Psoas muscle (tissue), 8 donors: ENCODE measurements at places on chromosomes 2 and 18.

DNA sequence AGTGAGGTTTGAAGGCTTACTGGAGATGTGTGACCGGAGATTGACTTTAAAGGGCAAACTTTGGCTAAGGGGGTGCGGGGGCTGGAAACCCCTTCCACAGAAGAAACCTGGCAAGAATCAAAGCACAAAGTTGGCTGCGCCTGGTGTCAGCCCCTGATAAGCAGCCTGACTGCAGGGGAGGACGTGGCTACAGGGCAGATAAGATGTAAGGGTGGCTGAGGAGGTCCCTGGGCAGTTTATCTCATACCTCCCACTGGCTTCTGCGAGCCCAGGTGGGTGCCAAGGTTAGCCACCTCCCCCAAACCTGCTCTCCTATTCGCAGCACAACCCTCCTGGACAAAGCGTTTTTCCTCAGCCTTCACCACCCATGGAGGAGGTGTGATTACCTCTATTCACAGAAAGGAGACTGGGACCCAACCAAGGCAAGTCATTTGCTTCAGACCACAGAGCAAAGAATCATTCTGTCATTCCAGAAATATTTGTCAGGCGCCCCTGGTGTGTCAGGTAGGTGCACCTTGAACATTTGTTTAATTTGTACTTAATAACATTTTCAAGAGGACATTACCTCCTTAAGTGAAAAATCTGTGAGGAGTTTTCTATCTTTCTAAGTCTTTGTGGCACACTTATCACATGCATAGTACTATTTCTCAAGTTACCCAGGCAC is 73.1 kb upstream of the IL1R1 start:
- DNase-seq, result no peak

DNA sequence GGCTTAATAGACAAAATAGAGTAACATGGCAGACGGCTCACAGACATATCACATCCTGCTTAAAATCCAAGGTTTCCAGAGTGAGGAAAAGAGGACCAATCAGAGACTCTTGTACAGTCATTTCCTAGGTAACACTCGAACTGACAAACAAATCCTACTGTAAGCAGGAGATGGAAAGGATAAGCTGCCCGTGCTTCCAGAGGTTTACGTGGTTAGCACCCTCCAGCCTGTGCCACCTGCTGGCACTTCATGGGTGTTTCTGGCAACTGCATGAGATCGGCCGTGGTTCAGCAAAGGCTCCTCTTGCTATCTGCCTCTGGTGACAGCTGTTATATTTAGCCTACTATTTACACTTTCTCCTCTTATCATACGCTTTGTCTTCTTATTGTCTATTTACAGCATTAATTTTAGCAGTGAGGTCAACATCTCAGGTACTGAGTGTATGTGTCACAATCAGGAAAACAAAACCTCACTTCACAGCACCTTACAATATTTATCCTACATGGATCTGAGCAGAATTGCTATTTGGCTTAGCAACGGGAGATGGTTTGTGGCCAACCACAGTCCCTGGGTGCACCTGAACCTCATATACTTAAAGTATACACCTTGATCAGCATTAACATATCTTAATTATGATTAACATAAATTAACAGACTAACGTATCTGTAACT is 226.9 kb downstream of the TMEM163 start:
- no peak for DNase-seq

GRCh38 chr2:241136191-241136590 is 13.1 kb downstream of the PASK start:
- no peak for DNase-seq

GRCh38 chr2:47304654-47305053 is 98.3 kb upstream of the MSH2 start:
- DNase-seq, result no peak

DNA sequence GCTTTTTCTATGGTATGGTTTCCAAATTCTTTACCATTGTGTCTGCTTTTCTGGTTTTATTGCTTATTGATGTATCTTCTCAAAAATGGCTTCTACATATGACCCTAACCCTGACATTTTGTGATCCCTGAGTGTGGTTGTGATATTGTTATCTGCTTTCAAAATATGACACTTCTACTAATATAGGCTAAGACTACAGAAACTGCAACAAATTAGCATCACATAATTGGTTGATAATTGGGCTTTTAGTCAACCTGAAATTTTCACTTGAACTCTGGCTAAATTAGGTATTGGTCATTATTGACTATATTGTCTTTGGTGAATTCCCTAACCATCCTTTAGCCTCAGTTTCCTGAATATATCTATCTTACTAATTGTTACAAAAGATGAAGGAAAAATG is 246.1 kb downstream of the PIK3C3 start:
- DNase-seq, result no peak

GRCh38 chr18:37631422-37631821 is 65.8 kb upstream of the CELF4 start:
- DNase-seq, result no peak

DNA sequence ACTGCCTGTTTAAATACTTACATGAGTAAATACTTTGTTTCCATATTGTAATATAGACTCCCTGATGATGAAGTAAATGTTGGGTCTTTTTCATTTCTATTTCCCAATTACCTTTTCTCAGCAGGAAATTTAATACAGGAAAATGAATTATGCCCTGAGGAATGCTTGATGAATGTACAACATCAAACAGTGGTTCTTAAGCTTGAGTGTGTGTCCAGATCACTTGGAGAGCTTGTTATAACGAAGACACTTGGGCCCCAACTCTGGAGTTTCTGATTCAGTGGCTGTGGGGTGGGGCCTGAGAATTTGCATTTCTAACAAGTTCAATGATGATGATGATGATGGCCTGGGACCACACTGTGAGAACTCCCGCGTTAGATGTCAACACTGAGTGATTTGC is 7.1 kb upstream of the ME2 start:
- no peak for DNase-seq

- no peak for DNase-seq
Measured at GRCh38 chr18:10687161-10687925, 161.5 kb downstream of the NAPG start.

- DNase-seq, result no peak
Measured at GRCh38 chr2:134205087-134205486, 48.8 kb upstream of the MGAT5 start.
